CD4-positive, alpha-beta T cell treated with Interferon gamma for 1 hour (primary cell): ENCODE measurements at places on chromosomes 6 and 20.

GRCh38 chr6:150687508-150687907, 87.8 kb downstream of the PLEKHG1 start:
- DNase-seq: no peak

DNA sequence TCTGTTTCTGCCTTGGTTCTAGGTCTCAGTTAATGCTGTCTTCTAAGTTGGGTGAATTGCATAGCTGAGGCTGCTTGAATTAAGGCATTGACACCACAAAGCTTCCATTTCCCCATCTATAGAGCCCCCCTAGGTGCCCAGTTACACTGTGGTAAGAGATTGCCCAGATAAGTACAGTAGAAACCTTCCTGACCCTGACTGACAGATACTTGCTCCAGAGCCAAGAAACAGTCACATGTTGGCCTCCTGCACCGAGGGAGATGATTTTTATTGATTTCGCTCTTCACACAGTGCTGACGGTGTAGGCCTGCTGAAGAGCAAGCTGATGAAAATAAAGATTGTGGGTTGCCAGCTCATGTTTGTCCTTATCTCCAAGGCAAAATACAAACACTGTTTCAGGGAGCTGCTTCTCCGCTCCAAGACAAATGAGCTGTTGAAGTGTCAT, 67.9 kb downstream of the TRMT11 start:
- DNase-seq: no peak

DNA sequence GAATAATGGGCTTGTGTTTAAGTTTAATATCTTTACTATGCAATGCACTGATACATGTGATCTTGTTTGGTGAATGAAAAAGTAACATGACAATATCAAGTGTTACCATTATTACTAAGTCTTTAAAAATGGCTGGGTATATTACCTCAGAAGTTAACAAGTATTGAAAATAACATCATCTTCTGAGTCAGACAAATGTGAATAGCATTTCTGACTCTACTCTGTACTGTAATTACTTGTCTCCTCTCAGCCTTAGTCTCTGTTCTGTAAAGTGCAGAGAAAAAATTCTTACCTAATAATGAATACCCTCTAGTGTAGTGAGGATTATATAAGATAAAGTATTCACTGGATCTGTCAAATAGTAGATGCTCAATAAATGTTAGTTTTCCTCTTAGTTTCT, 47.0 kb upstream of the GCLC start:
- no peak for DNase-seq

DNA sequence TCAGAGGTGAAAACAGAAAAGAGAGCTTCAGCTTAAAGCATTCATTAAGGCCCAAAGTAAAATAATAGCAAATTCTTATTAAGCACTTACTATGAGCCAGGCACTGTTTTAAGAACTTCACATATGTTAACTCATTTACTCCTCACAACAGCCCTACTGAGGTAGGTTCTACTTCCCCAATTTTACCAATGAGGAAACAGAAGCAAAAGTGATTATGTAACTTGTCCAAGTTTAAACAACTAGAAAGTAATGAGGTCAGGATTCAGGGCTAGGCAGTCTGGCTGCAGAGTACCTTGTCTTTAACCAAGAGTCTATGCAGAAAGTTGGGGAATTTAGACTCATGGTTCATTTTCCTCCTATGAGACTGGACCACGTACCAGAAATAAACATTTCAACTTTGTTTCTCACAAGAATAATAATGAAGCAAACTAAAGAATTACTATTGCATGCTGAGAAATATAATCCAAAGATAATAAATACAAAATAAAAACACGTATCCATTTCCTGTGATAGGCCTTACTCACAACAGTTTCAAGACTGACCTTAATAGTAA, 3.8 kb downstream of the COL21A1 start:
- DNase-seq: no peak

DNA sequence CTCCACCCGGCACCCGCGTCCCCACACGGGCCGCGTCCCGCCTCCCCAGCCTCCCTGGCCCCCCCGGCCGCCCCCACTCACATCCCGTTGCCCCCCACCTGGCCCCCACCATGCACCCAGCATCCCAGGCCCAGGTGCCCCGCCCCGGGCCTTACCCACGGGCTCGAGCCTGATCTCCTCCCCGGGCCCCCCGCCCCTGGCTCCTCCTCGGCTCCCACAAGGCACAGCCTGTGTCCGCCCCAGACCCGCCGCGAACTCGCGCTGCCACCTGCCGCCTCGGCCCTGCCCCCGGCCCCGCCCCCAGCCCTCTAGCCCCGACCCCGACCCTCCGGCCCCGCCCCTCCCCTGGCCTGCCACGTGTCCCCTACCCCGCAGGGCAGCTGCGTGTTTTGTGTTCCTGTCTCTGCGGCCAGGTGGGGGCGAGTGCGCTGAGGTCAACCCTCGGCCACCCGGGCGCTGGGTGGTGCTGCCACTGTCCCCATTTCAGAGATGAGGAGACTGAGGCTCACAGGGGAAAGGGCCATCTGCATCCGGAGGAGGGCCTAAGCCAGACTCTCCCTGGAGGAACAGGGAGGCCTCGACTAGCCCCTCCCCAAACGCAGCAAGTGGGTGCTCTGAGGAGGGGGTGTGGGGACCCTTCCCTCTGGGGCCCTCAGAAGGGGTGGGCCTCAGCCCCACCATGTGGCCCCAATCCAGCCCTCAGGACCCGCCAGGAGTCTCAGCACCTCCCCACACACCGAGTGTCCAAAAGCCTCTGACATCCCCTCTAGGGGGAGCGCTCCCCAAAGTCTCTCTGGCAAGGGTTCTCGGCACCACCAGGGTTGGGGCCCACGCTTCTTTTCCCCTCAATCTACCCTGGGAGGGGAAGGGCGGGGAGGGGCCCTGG, 99.8 kb downstream of the TAF4 start:
- no peak for DNase-seq

GRCh38 chr6:140897349-140897748, 1235.4 kb upstream of the GJE1 start:
- DNase-seq: no peak

DNA sequence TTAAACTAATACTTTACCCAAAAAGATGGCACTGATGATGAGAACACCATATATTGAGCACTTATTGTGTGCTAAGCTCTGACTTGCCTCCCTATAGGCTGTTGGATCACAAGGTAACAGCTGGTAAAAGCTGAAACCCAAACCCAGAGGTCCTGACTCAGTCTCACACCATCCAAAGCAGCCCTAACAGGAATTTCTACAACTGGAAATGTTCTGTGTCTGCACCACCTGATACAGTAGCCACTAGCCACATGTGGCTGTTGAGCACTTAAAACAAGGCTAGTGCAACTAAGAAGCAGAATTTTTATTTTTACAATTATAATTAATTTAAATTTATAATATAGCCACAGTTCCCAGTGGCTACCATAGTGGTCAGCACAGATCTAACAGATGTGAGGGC, 15.6 kb upstream of the MATN4 start:
- DNase-seq: no peak

- no peak for DNase-seq
Measured at GRCh38 chr6:25107218-25107617, 171.5 kb upstream of the RIPOR2 start.

DNA sequence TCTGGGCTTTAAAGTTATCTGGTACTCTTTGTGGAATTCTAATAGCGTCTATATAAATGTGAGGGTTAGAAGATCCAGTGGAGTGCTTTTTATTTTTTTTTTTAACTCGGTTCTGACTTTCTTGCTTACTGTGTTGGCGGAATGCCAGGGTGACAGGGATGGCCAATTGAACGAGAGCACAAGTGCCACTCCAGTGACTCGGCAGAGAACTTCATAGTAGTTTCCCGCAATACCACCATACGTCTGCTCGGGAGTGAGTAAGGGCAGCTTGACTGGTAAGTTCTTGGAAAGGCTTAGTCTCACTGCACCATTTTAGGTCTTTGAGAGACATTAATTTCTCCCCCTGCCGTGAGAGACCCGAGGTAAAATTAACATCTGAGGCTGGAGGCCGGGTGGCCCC, 49.4 kb upstream of the TULP1 start:
- DNase-seq: no peak

DNA sequence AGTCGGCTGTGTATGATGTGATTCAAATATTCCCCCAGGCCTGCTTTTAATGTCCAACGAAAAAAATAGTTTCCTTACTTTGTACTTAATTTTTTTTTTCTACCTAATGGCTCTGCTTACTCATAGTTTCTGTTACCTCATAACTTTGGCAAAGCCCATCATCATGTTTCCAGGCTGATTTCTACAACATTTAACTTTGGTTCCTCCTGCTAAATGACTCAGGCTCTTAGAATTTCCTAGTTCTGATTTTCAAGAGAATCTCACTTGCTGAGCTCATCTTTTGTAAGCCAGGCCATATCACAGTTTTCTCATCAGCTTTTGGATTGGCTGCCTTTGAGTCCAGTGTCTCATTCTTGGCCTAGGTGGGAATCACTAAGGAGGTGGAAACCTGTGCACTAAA, 323.1 kb downstream of the HDGFL1 start:
- no peak for DNase-seq

GRCh38 chr6:132344811-132345210, 56.5 kb downstream of the MOXD1 start:
- no peak for DNase-seq

- DNase-seq: no peak
Measured at GRCh38 chr6:107496892-107497684, 7.2 kb downstream of the SOBP start.

GRCh38 chr6:136956590-136957544, 34.8 kb downstream of the SLC35D3 start:
- no peak for DNase-seq

GRCh38 chr6:84623956-84624680, 140.3 kb downstream of the TBX18 start:
- no peak for DNase-seq

DNA sequence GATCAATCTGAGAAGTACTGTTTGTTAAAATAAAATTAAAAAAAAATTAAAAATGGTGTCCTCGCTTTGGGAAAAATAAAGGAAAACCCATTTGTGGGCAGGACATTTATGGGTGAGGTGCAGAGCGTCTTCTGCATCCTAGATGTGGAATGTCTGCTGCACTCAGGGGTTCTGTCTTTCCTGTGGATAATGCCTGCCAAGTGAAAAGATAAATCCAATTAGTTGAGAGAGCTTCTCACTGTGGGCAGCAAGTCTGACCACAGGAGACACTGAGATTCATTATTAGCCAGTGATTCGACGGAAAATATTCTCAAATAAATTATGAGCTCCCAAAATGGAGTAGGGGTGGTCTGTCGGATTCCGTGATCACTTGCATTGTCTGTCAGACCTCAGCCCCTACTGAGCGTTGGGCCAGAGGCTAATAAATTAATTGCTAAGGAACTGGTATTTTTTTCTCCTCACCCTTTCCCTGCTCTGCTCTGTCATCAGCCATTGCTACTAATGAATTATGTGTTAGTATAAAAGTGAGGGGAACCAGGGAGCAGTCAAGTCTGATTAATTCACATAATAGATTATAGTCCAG, 10.0 kb downstream of the GMPR start:
- no peak for DNase-seq

DNA sequence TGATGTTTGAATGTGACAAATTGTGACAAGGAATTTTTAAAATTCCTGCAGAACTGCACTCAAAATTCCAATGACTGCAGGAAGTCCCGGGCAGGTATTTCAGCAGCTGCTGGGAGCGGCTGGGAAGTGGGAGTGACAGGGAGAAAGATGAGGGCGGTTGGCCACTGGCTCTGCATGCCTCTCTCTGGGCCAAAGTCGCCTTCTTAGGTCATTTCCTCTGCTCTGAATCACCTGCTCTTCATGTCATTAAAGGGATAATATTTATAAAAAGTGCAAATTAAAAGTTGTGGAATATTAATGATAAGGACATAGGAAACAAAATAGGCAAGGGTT, 43.9 kb downstream of the RAMACL start:
- no peak for DNase-seq

GRCh38 chr6:40997234-40997957, 41.6 kb downstream of the UNC5CL start:
- DNase-seq: no peak

DNA sequence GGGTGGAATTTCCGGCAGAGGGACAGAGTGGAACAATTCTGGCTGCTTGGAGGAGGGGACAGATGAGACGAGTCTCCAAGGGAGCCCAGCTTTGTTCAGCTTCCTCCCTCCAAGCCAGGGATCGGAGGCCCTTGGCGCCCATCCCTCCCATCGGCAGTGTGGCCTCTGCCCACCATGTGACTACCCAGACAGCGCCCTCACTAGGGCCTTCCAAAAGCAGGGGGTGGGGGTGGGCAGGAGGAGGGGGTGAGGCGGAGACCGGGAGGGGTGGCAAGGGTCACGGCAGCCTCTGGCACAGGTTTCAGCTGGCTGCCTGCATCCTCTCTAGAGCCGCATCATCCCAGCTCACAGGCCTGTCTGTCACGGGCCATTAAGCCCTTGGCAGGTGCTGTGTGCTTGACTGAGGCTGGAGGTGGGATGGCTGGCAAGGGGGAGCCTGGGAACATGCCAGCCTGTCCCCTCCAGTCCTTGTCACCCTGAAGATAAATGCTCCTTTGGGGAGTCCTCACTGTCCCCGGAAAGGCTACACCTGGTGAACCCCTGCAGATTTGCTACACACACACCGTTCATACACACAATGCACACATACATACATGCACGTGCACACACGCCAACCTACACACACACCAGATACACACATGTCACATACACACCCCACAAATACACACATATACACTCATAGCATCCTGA, 6.2 kb upstream of the FGD2 start:
- DNase-seq: no peak

DNA sequence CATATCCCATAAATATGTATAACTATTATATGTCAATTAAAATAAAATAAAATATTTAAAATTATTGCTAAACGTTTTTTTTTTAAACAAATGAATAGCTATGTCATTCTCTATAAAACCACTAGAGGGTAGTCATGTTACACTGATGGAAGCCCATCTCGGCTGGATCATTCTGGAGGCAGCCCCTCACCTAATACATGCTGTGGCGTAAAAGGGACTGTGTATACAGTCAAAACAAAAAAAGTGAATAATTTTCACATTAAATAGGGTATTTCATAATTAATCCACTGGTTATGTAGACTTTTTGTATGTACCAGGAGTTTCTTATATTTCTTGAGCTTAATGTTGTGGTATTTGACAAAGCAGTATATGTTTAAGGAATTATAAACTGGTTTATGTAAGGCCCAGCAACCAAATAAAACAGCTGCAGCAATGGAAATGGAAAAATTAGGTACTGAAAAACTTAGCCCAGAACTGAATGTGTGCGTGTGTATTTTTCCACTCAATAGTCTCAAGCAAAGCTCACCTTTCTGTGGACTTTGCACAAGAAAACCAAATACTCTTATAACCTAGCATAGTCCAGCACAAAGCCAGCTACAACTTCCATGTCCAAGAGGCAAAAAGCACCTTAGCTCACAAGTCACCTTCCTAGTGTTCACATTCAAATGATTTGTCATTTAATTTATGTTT, 81.7 kb downstream of the COL9A1 start:
- no peak for DNase-seq

- peak; percentile 61 for DNase-seq
Measured at GRCh38 chr6:15063253-15063853, 182.5 kb upstream of the JARID2 start.

- DNase-seq: no peak
Measured at GRCh38 chr6:5582762-5583161, 321.4 kb downstream of the FARS2 start.

GRCh38 chr6:158257425-158257759, 54.9 kb upstream of the TULP4 start:
- no peak for DNase-seq
